Gastroesophageal sphincter (tissue), 4 donors: ENCODE measurements at places on chromosomes 3 and 15. TPM values are rescaled to one million over a fixed set of nuclear protein-coding genes. Genes with fewer than 3 reads are reported as not detected.

DNA sequence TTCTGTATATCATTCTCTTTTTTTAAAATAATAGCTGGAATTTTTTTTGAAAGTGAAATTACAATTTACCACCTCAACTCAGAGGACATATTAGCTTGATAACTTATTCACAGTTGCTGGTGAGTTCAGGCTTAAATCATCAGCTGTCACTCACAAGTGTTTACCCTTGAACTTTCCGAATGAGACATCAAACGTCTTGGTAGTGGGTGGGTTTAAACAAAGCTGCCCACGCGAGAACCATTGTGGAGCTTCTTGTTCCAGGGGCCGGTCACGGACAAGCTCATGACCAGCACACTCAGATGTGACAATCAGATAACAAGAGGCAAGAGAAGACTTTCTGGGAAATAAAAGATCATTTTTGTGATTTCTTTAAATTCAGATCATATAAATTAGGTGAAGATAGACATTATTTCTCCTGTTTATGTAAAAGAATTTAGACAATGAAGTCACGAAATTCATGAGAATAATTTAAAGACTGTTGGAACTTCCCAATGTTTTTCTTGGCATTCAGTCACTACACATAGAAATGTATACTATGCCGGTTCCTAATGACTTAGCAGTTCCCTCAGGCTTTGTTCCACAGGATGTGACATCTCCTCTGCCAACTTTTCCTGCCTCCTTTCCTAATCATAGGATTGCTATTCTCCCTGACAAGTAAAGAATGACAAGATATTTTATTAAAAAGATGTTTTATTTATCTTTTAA is 29.3 kb downstream of the BTD start:
- no peak for ATAC-seq

DNA sequence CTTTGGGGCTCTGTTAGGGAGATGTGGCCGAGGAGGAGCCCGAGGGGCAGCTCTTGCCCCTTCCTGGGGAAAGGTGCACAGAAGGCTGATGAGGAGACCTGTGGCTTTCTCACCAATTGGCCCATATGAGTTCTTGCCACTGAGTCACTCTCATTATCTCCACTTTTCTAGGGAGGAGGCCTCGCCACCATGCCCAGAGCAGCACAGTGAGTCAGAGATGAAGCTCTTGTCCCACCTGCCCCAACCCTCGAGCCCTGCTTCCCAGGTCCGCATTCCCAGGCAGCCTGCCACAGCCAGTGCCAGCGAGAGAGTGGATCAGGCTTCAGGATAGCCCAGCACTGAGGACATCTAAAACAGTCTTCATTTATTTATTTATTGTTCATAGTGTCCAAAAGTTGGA is 53.5 kb downstream of the AMOTL2 start:
- ATAC-seq: no peak

DNA sequence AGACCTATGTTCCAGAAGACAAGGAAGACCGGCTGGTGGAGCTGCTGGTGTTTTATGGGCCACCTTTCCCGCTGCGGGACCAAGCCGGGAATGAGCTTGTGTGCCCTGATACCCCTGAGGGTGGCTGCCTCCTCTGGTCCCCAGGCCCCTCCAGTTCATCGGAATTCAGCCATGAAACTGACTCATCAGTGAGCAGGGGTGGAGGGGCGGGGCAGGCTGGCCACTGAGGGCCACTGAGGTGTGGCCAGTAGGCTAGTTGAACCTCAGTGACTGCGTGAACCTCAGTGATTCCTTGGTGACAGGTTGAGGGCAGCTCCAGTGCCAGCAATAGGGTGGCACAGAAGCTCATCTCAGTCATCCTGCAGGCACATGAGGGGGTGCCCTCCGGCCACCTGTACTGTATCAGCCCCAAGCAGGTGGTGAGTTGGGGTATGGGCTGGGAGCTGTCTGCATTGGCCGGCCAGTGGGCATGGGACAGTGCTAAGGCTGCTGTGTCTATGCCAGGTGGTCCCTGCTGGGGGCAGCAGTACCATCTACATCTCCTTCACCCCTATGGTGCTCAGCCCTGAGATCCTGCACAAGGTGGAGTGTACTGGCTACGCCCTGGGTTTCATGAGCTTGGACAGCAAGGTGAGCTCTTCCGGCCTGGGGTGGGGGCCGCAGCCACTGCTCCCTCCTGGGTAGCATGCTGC is 20.3 kb downstream of the ACAA1 start:
- no peak for ATAC-seq

GRCh38 chr3:39805650-39806049 is 3.8 kb upstream of the MYRIP start:
- ATAC-seq: no peak

DNA sequence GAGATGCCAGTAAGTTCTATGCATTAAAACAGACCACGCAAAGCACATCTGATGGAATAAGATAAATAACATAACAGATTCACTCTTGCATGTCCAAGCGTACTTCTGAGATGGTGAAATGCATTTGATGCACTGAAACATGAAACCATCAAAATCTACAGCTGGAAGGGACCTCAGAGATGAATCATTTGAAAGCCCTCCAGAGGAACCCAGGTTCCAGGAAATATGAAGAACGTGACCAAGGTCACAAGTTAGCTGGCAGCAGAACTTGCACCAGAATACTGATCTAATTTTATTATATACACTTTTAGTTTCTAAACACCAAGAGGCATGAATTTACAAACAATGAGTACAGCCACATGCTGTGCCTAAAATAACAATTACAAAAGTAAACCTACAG is 957.1 kb downstream of the FHIT start:
- ATAC-seq: no peak

- ATAC-seq: no peak
These were observed 130.5 kb upstream of the LMCD1 start for GRCh38 chr3:8371085-8371551.

- no peak for ATAC-seq
These were observed 9.9 kb upstream of the ARIH1 start for GRCh38 chr15:72464251-72464650.

DNA sequence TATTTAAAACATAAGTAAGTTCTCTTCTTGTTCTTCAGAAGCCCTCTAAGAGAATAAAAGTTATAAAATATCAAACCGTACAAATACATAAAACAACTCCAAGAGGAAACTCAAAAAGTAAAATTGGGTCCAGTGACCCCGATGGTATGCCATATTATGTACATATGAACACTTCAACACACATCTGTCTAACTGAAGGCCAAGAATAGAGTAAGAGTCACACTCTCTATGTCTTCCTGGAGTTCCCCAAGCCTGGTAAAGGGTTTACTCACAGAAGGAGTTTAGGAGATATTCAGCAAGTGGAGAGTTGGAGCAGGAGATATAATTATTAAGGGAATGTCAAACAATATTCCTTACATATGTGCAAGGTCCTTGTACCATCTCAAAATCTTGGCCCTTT is 101.3 kb upstream of the EIF1B start:
- ATAC-seq: no peak

- ATAC-seq: no peak
These were observed 50.9 kb upstream of the SPTSSB start for GRCh38 chr3:161422171-161422700.

DNA sequence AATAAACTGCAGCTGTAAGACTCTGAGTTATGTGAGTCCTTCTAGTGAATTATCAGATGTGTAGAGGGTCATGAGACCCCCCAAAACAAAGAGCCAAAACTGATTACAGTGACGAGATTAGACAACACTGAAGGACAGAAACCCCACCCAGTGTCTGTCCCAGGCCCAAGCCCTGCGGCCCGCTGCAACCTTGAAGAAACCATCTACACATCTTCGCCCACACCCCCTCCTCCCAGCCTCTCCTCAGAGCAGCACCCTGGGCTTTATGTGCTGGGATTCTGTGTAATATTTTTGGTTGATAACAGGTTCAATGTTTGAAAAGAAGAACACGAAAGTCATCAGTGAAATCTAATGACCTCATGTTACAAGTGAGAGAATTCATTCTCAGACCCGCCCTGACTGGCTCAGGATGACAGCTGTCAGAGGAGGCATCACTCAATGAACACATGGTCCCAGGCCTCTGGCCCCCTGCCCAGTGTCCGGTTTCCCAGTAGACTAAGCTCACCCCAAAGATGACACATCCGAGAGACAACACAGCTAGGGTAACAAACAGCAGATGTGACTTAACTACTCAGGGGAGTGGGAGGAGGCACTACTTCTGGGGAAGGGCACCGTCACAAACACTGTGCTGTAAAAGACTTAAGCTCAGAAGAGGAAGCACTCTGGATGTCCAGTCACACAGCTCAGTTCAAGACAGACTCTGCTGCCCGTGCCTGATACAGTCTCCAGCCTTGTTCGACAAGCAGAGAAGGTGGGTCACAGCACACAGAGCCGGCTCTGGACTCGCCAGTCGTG is 48.9 kb downstream of the NIPA2 start:
- peak; percentile 50 for ATAC-seq

GRCh38 chr3:99167071-99167470 is 265.6 kb upstream of the DCBLD2 start:
- no peak for ATAC-seq

- ATAC-seq: no peak
These were observed 30.3 kb downstream of the GALK2 start for GRCh38 chr15:49200347-49200746.

GRCh38 chr3:31878231-31878838 is 102.7 kb downstream of the OSBPL10 start:
- ATAC-seq: peak; percentile 55

DNA sequence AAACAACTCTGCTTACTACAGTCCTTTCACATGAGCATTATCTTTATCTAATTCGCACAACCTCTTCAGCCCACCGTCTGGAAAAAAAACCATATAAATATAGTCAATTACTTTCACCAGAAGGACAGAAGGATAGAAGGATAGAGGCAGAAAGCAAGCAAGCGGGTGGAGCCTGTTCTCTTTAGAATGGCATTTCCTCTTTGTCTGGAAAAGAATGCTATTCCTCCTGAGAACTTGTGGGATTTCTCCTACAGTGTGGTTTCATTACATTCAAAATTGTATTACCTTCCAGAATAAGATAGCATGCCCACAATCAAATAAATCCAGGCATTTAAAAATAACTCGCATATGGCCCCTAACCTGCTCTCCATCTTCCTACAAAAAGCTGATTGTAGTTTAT is 23.1 kb downstream of the SLC30A4 start:
- no peak for ATAC-seq

Gene B3GALNT1
- 1.6 TPM for total RNA-seq

Gene SLC30A4
- total RNA-seq: 13.2 TPM

Gene ACKR2
- total RNA-seq: 9.3 TPM

Gene LRRC31
- not detected for total RNA-seq

Gene XCR1
- under 0.01 TPM for total RNA-seq

Gene CCDC80
- total RNA-seq: 193 TPM

Gene GNB4
- total RNA-seq: 74.2 TPM

Gene SLC2A2
- not detected for total RNA-seq

Gene CNTN4
- total RNA-seq: 5.8 TPM

Gene IQCH
- 0.27 TPM for total RNA-seq

Gene STRIT1
- total RNA-seq: not detected
